Amniotic stem cell (primary cell): ENCODE measurements at places on chromosomes 3 and 15.
A peak's percentile ranks its signal among the peaks of the same experiment; 100 is the strongest.

- DNase-seq, result no peak
These were observed 140.4 kb upstream of the ABI3BP start for GRCh38 chr3:101133652-101134051.

- no peak for DNase-seq
These were observed 64.4 kb downstream of the P2RY1 start for GRCh38 chr3:152899306-152899705.

- DNase-seq, result no peak
These were observed 93.0 kb upstream of the IGSF10 start for GRCh38 chr3:151553888-151554287.

DNA sequence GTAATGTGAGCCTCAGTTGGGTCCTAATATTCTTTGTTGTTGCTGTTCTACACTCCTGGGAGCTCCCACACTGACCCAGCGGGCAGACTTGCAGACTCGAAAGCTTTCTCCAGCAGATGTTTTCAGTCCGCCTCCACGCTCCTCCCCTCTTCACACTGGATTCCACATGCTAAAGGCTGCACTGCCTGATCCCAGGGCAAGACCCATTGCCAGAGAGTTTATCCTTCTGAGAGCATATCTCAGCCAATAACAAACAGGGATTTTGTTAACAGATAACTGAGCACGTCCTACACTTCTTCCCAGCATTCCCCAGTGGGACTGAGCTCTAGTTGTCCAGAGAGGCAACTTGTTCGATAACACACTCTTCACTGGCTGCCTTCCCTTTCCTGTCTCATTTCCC is 8.0 kb upstream of the COL6A6 start:
- no peak for DNase-seq

- no peak for DNase-seq
These were observed 329.3 kb upstream of the THBS1 start for GRCh38 chr15:39251413-39252133.

DNA sequence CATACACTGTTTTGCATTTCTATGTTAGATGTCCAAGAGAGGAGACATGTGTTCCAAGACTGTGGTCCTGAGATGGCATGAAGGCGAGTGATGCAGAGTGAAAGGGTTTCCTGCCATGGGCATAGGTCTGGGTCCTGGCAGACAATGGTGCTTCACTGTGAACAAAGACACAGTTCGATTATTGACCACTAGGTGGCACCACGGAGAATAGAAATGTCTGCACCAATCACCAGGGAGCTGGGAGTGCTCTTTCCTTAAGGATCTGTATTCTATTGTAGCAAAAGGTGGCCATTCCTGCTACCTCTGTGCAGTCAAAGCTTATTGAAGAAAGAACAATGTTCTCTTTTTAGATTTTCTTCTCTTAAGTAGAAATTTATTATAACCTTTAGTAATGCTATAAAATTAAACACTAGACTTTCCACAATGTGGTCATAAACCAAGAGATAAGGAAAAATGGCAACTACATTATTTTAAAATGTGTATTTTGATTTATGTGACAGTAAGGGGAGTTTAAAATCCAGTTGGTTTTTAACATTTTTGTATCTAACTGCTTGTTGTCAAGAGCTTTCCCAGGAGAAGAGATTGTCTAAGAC is 88.7 kb downstream of the GABRG3 start:
- DNase-seq, result no peak

DNA sequence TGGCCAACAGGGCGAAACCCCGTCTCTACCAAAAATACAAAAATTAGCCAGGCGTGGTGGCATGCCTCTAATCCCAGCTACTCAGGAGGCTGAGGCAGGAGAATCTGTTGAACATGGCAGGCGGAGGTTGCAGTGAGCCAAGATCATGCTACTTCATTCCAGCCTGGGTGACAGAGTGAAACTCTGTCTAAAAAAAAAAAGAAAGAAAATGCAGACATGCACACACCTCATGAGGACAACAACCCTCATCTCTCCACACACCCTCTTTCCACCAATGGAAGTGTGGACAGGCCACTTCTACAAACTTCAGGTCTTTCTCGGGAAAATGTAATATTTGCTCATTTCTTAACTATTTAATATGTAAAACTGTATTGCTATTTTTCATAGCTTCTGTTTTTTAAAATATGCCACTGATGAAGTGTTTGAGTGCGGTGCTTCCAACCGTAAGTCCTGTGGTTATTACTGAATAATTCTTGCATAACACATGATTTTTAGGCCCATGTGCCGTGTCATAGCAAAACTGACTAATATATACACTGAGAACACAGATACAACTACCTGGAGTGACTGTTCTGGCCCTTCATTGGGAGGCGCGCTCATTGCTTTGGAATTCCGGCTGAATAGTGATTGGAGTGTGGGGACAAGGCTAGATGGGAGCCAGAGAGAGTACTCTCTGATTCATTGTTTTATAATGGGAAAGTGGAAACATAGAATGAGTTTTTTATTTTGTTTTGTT is 23.1 kb downstream of the LRRC31 start:
- DNase-seq, result peak; percentile 21

GRCh38 chr15:83358972-83359564 is 74.6 kb upstream of the BNC1 start:
- DNase-seq, result no peak

DNA sequence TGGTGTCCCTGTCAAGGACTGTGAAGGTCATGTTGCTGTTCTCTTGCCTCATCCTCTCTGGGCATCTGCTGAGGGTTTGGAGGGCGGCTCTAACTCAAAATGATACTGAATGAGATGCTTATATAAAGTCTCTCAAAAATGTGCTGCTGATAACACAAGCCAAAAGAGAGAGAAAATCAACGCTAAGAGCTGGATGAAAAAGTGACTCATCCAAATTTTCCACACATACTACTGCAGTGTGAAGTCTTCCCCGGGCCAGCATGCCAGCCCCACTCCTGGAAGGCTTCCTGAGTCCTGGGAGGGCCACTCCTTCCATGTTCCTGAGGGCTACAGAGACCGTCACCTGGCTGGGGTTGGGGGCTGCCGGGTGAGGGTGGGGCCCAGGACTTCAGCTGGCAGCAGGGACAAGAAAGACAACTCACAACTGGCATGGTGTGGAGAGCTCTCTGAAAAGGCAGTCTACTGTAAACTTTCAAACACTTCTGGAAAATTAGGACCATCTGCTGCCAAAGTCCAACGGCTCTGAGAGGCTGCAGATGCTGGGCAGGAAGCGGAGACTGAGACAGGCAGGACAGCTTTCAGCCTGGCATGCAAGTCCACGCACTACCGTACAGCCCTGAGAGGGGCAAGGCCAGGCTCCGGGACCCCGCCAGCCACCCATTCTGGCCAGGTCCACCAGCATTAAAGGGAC is 200.3 kb downstream of the ADAMTS17 start:
- DNase-seq, result no peak

DNA sequence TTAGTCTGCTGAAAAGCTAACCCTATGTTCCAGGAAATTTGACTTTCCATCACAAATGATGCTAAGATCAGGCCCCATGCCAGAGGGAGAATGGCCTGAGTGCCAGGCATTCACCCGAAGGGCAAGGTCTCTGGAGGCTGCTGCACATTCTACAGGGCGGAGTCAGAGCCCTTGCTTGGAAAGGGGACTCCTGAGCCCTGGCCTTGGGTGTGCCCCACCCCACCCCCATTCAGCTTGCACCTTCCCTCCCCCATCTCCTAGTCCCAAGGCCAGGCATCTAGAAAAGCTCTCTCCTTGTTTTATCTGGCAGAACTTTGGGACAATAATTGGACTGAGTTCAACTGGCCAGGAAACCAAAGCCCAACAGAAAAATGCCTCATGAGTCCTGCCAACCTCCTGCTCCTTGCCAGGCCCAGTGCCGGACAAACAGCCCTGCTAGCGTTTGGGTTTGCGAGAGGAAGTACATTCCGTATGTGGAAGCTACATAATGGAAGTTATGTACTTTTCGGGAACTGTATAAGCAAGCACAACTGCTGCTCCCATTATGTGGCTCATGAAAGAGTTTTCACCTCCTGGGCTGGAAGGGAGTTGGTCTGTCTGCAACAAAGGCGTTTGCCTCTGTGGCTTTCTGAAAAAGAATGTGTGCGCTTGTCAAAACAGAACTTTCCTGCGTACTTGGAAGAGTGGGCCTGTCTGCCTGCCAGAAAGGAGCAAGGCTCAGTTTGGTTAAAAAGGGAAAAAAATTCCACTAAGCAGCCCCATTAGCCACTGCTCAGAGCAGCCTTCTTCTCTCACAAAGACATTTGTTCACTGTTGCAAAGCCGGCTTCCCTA is 321.5 kb upstream of the CTNNB1 start:
- DNase-seq, result no peak
